ENCODE measurements at places on chromosomes 2 and 18.

DNA sequence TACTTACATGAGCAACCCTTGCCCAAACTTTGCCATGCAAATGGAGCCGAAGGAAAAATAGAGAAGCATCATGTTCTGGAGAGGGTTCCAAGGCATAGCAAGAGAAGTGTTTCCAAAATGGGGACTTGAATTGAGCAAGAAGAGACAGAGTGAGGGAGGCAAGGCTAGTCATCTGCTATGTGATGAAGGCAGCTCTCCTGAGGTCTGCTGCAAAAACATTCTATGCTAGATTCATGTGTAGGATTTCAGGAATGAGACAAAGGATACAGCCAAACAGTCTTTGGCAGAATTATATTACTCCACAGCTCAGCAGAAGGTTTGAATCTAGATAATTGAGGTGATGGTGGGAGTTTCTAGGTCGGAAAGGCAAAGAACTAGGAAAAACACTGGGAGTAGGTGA, 24.1 kb upstream of the MRPL19 start:
- DNase-seq: no peak

- no peak for DNase-seq
Observed at GRCh38 chr18:25795213-25795612, 295.2 kb downstream of the SS18 start.

DNA sequence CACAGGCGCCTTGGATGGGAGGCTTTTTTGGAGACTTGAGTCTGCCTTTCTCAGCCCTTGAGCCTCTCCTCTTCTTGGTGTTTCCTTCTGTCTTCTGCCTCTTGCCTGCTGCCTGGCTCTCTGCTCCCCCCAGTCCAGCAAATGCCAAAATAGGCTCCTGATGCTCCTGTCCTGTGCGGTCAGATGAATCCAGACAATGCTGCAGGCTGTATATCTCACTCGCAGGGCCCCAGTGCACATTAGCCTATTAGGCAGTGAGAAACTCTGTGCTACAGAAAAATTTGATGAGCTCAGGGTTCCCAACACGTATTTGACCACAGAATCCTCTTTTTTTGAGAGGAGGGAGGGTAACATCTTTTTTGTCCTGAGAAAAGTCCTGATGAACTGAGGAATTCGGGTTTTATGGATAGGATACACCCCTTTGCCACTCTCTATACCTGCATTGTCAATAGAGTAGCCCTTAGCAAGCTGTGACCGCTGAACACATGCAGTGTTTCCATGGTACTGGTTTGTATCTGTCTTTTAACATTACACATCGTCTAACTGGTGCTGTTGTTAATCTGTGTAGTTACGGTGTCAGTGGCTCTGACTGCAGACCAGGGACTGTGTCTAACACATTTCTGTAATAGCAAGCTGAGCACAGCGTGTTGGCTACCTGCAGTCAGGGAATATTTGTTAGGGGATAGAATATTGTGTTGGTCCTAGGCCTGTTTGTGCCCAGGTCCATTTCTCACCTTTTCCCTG, 50.8 kb downstream of the FAM228A start:
- no peak for DNase-seq

GRCh38 chr18:39647627-39648534, 2082.3 kb upstream of the CELF4 start:
- DNase-seq: no peak

GRCh38 chr2:150619607-150620330, 132.3 kb upstream of the RND3 start:
- DNase-seq: no peak

- DNase-seq: no peak
Observed at GRCh38 chr18:46663539-46663938, 6.5 kb upstream of the LOXHD1 start.

GRCh38 chr2:25692143-25692542, 18.8 kb upstream of the DTNB start:
- DNase-seq: no peak

- DNase-seq: peak; percentile 38
Observed at GRCh38 chr18:61554117-61554776, 221.0 kb downstream of the CDH20 start.

DNA sequence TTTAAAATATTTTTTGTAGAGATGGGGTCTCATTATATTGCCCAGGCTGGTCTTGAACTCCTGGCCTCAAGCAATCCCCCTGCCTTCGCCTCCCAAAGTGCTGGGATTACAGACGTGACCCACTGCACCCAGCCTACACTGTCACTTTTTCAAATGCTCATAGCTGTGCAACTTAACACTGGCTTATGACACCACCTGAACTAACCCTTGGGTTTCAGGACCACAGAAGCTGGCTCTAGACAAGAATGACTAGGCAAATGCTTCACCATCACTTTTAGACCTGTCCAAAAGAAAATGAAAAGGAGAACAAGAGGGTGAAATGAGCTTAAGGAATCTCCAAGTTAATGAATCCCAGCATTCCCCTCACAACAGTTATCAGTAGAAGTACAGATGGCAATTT, 13.3 kb downstream of the ERCC3 start:
- DNase-seq: no peak

GRCh38 chr2:79512442-79513401, at the start of gene CTNNA2:
CTNNA2 (plus strand) TSS chr2:79513051.
- peak; percentile 45 for DNase-seq

- no peak for DNase-seq
Observed at GRCh38 chr2:145190031-145190703, 670.2 kb upstream of the ZEB2 start.

- no peak for DNase-seq
Observed at GRCh38 chr2:233049194-233049761, 10.9 kb upstream of the INPP5D start.

- DNase-seq: no peak
Observed at GRCh38 chr2:178043266-178043665, 29.3 kb downstream of the PDE11A start.

DNA sequence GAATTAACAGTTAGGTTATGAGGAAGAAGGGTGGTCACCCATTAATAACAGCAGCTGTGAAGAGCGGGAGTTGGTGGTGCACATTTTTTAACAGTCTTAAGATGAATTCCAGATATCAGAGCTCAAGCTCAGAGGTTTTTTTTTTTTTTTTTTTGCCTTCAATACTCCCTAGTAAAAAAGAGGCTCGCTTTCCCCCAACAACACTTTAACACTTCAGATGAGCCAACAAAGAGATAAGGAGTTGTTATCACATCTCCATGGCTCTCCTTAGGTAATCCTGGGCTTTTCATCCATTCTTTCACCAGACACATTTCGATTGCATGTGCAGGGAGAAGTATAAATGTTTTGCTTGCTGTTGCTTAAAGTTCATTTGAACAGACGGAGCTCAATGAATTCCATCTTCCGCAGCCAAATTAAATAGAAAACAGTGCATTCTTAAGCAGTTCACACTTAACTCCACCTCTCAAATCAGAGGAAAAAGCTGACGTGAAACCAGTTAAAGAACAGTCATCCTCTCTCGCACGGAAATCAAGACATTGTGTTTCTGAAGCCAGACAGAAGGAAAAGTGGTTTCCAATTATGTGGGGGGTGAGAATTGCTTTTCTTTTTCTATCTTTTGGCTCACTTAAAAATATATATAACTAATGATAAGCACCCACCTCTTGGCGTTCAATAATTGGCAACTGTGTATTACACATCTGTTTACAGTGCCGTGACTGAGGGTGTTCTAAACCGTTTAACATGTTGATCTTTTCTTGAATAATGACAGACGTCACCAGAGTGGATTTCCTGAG, 118.2 kb downstream of the ZNF521 start:
- DNase-seq: no peak

DNA sequence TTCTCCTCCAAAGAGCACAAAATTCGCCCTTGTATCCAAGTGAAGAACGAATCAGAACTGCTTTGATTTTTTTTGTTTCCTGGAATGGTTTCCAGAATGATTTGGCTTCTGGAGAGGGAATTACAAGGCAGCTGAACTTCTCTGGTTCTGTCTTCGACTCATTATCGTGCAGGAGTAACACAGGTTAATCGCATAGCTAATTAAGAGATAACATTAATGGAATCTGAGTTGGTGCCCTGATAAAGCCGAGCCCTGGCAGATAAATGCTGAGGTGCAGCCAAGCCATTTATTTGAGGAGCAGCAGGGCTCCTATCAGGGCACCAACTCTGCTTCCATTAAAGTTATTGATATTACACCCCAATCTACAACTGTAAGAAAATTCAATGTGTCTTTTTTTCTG, 433.7 kb downstream of the ZNF521 start:
- DNase-seq: no peak

GRCh38 chr2:114926303-114926702, 483.9 kb downstream of the DPP10 start:
- DNase-seq: no peak

- no peak for DNase-seq
Observed at GRCh38 chr2:208015475-208015874, 9.9 kb downstream of the PLEKHM3 start.

DNA sequence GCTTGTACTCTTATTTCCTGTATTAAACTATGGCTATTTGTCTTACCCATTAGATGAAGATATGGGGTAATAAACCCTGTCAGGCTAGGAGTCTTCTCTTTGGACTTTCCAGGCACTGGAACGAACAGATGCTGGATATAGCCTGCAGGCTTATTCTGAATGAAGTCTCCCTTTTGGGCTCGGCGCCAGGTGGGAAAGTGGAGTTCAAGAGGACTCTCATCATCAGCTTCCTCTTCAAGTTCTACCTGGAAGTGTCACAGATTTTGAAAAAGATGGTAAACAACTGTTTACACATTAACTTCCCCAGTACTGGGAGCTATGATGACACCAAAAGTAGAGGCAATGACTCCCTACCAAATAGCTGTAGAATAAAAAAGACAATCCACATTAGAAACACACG, 27.9 kb downstream of the AOX1 start:
- DNase-seq: no peak

DNA sequence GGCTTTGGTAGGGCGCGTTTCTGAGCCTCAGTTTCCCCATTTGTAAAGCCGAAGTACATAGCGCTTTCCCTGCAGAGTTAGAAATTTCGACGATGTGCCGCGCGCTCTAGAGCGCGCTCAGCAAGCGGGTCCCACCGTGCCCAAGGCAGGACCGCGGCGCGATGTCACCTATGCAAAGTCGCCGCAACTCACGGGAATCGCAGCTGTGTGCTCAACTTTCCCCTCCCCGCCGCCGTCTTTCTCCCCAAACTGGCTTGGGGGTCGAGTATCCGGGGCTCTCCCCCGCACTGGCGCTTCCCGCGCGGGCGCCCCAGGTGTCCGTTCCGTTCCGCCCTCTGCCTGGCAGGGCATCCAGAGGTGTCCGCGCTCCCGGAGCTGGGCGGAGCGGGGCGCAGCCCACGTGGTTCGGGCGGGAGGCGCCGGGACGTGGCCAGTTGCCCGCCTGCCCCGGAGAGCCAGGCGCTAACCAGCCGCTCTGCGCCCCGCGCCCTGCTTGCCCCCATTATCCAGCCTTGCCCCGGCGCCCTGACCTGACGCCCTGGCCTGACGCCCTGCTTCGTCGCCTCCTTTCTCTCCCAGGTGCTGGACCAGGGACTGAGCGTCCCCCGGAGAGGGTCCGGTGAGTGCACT, at the start of gene MLPH:
Gene MLPH, plus strand, starts transcription at position 433 of the 630 bp plus-strand sequence. CDS start 6,176 bp downstream, outside the sequence.
- DNase-seq: no peak

DNA sequence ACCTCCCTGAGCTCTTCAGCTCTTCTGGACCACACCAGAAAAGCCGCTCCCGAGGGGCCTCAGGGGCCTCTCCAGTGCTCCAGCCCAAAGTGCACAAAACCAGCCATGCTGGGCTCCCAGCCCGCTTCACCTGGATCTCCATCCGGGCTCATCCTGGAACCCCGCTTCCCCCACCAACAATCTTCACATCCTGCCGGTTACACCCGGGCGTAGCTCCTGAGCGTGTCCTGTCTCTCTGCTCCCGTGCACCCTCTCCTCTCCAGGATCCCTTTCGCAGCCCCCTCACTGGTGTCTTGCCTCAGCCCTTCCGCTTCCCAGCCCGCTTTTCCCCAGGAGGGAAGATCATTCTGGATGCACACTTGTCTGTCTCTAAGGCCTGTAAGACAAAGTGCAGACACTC, 123.7 kb upstream of the GLI2 start:
- no peak for DNase-seq

DNA sequence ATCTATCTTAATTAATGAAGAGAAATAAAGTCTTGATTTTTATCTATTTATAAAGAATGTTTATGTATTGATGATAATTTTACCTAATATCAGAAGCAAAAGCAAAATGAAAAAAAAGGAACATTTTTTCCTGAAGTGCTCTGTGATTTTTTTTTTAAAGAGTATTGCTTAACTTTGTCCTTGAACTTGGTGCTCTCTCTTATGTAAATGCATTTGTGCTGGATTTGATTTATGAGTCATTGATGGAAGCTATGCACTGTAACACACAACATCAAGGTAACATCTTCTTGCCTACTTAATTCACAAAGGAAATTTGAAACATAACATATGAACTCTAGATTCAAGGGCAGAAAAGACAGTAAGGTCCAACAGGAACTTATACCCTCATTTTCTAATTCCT, 312.9 kb upstream of the CDH19 start:
- DNase-seq: no peak

DNA sequence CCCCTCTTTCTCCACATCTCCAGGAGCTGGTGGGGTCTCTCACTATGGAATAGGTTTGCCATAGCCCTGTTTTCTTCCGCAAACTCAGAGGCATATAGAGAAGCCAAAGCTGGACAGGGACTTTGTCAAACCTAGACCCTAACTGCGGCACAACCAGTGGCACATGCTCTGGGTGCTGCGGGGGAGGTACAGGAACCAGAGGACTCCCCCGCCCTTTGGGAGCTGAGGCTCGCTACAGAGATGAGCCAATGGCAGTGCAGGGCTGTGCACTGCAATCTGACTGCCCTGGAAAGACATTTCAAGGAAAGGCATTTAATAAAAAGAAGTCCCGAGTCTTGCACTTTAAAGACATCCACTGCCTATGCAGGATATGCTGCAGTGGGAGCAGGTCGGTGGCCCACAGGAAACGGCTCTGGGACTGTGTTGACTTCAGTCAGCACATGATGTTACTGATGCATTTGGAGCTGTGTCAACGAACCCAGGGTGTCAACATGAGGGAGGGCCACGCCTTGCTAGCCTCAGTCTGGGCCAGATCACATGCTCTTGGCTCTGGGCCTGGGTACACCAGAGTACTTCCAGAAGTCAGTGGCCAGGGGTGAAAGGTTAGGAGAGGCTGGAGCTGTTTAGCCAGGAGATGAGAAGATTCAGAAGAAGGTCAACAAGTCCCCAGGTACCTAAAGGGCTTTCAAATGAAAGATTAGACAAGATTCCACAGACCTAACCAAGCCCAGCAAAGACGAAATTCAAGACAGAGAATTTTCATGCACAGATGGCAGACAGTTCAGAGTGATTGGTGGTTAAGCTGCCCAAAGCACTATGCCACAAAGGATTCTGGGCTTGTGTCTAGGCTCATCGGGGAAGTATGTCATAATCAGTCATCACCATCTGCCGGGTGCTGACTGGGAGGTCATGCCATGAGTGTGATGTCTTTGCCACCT, 8.2 kb downstream of the SLC35F6 start:
- DNase-seq: peak; percentile 41

- DNase-seq: no peak
Observed at GRCh38 chr2:198053776-198054175, 249.4 kb downstream of the PLCL1 start.

DNA sequence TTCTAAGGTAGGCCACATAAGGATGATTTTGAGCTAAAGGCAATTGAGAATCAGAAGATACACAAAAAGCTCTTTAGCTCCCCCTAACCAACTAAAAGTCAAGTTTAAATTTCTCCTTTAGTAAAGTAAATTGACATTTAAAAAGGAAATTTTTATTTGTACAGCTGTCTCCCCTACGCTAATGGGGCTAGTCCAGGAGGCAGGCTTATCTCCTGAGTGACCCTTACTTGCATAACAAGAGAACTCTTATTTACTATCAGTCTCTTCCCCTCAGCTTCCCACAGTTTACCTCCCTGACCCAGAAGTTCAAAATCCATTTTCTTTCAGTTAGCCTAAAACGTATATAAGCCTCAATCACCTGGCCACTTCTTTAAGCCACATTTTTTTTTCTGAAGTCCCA, 1002.8 kb upstream of the NRXN1 start:
- DNase-seq: no peak
